ENCODE measurements at places on chromosomes 6 and 20. TPM values are rescaled to one million over a fixed set of nuclear protein-coding genes. Genes with fewer than 3 reads are reported as not detected.

PKIB gene
- total RNA-seq: 3.1 TPM

SMPDL3A gene
- not detected for total RNA-seq

ATF6B gene
- total RNA-seq: 63.4 TPM

- H3K27ac ChIP-seq: no peak overlapping the region
- no peak overlapping the region for H3K4me3 ChIP-seq
- no peak for DNase-seq
- H3K27me3 ChIP-seq: peaks cover 12% of the 10 kb centered on the region
- peaks cover 10% of the 10 kb centered on the region for H3K4me1 ChIP-seq
Observed at GRCh38 chr6:146358431-146359046, 185.1 kb upstream of the RAB32 start.

GRCh38 chr6:8435845-8436168, 462 bp upstream of the SLC35B3 start:
- H3K36me3 ChIP-seq: peaks cover 29% of the 10 kb centered on the region
- no peaks in the 10 kb centered on the region for H3K27me3 ChIP-seq
- no peak for DNase-seq
- peaks cover 38% of the 10 kb centered on the region for H3K4me1 ChIP-seq

TRIM10 gene
- 0.11 TPM for total RNA-seq

PAX1 gene
- total RNA-seq: not detected

CFAP206 gene
- total RNA-seq: not detected

DNA sequence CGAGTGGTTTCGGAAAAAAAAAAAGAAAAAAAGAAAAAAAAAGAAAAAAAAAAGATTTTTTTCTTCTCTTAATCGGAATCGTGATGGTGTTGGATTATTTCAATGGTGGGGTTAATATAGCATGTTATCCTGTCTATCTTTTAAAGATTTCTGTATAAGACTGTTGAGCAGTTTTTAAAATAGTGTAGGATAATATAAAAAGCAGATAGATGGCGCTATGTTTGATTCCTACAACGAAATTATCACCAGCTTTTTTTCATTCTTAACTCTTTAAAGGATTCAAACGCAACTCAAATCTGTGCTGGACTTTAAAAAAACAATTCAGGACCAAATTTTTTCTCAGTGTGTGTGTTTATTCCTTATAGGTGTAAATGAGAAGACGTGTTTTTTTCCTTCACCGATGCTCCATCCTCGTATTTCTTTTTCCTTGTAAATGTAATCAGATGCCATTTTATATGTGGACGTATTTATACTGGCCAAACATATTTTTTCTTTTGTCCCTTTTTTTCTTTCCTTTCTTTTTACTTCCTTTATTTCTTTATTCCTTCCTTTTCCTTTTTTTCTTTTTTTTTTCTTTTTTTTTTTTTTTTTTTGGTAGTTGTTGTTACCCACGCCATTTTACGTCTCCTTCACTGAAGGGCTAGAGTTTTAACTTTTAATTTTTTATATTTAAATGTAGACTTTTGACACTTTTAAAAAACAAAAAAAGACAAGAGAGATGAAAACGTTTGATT, 3.6 kb downstream of the SOX4 start:
- H3K27me3 ChIP-seq: peaks cover 44% of the 10 kb centered on the region
- peaks cover 2% of the 10 kb centered on the region for H3K36me3 ChIP-seq
- H3K4me1 ChIP-seq: peaks cover 23% of the 10 kb centered on the region
- H3K27ac ChIP-seq: peak overlapping the region; percentile 67
- DNase-seq: no peak

LAMA4 gene
- total RNA-seq: not detected

- no peak overlapping the region for H3K27ac ChIP-seq
- no peak overlapping the region for H3K4me3 ChIP-seq
- H3K36me3 ChIP-seq: no peaks in the 10 kb centered on the region
- DNase-seq: no peak
Observed at GRCh38 chr6:112269114-112269513, 14.7 kb upstream of the LAMA4 start.

- H3K27me3 ChIP-seq: peaks cover 16% of the 10 kb centered on the region
- no peak overlapping the region for H3K4me3 ChIP-seq
- no peak for DNase-seq
- H3K4me1 ChIP-seq: peaks cover 23% of the 10 kb centered on the region
- H3K36me3 ChIP-seq: no peaks in the 10 kb centered on the region
- no peak overlapping the region for H3K27ac ChIP-seq
Observed at GRCh38 chr20:54347166-54347833, 128.1 kb upstream of the DOK5 start.

HLA-DRB1 gene
- total RNA-seq: 12.7 TPM

- H3K27ac ChIP-seq: no peak overlapping the region
- no peak for DNase-seq
- no peak overlapping the region for H3K4me3 ChIP-seq
- H3K27me3 ChIP-seq: no peaks in the 10 kb centered on the region
Observed at GRCh38 chr6:85047818-85048217, 283.4 kb upstream of the TBX18 start.

GRCh38 chr6:104995989-104996617, 39.2 kb downstream of the LIN28B start:
- no peaks in the 10 kb centered on the region for H3K36me3 ChIP-seq
- H3K27me3 ChIP-seq: peaks cover 2% of the 10 kb centered on the region
- H3K4me1 ChIP-seq: no peaks in the 10 kb centered on the region
- H3K4me3 ChIP-seq: no peak overlapping the region
- no peak overlapping the region for H3K27ac ChIP-seq

RBM38 gene
- total RNA-seq: 96.5 TPM

DNA sequence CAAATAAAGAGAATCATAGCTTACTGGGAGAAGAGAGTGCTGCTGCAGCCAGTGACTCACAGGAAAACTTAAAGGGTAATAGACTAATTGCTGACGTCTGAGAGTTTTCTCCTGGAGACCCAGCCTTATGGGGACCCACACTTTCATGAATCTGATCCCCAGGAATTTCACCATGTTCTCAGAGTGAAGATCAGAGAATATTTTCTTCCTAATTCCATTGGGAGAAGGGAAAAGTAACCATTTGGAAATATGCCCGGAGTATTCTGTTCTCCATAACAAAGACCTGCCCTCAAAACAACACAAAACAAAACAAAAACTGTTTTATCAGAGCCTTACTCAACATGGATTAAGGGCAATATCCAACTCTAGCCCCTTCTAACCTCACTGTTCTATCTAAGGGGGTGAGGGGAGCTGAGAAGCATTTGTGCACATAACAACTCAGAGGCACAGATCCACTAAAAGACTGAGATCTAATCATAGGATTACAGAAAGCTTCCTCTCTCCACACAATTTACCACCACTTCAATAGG, 168.2 kb upstream of the SSTR4 start:
- no peak overlapping the region for H3K27ac ChIP-seq
- peaks cover 2% of the 10 kb centered on the region for H3K27me3 ChIP-seq
- no peak overlapping the region for H3K4me3 ChIP-seq
- no peaks in the 10 kb centered on the region for H3K36me3 ChIP-seq

DNA sequence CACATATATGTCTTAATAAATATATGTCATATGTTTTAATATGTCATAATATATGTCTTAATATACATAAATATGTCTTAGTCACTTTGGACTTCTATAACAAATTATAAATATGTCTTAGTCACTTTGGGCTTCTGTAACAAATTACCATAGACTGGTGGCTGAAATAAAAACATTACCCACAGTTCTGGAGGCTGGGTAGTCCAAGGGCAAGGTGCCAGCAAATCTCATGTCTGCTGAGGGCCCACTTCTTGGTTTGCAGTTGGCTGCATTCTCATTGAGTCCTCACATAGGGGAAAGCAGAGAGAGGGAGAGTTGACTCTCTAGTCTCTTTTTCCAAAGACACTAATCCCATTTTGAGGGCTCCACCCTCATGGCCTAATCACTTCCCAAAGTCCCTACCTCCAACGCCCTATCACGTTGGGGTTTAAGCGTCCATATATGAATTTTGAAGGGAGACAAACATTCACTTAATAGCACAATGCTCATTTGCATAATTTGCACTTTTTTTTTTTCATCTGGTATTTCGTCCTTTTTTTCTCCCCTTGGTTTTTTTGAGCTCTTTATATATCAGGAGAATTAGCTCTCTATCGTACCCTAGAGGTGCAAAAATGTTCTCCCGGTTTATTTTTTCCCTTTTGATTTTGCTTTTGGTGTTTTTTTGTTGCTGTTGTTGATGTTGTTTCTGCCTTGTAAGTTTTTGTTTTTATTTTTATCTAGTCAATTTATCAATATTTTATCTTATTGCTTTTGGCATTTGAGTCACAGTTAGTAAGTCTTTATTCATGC, 266.4 kb downstream of the PLCB1 start:
- H3K4me3 ChIP-seq: no peak overlapping the region
- no peak overlapping the region for H3K27ac ChIP-seq
- H3K4me1 ChIP-seq: peaks cover 6% of the 10 kb centered on the region
- no peaks in the 10 kb centered on the region for H3K27me3 ChIP-seq

- no peak for DNase-seq
- H3K27me3 ChIP-seq: peaks cover 2% of the 10 kb centered on the region
- H3K27ac ChIP-seq: no peak overlapping the region
Observed at GRCh38 chr20:19079536-19080299, 132.7 kb upstream of the SLC24A3 start.

NT5E gene
- total RNA-seq: 4.9 TPM

PEX3 gene
- 42.2 TPM for total RNA-seq

GRCh38 chr6:17865243-17865642, 122.2 kb downstream of the KIF13A start:
- peaks cover 19% of the 10 kb centered on the region for H3K27me3 ChIP-seq
- no peaks in the 10 kb centered on the region for H3K4me1 ChIP-seq
- no peaks in the 10 kb centered on the region for H3K36me3 ChIP-seq
- no peak overlapping the region for H3K4me3 ChIP-seq
- no peak overlapping the region for H3K27ac ChIP-seq
- DNase-seq: no peak

HNF4A gene
- not detected for total RNA-seq

GRCh38 chr6:136158387-136158821, 91.7 kb downstream of the MTFR2 start:
- H3K4me3 ChIP-seq: no peak overlapping the region
- peaks cover 6% of the 10 kb centered on the region for H3K4me1 ChIP-seq
- H3K36me3 ChIP-seq: peaks cover 3% of the 10 kb centered on the region

DNA sequence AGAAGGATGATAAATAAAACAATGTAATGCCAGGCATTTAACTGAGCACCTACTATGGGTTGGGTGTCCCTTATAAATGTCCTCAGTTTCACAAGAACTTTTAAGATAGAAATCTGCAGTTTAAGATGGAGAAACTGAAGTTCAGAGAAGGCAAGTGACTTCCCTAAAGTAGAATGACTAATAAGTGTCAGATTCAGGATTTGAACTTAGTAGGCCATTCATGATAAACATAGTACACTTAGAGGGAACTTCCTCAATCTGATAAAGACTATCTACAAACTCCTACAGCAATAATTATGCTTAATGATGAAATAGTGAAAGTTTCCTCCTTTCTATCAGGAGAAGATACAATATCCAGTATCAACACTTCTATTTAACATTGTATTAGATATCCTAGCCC, 43.9 kb downstream of the NCR2 start:
- H3K27ac ChIP-seq: no peak overlapping the region
- peaks cover 48% of the 10 kb centered on the region for H3K27me3 ChIP-seq
- H3K36me3 ChIP-seq: no peaks in the 10 kb centered on the region
